ENCODE measurements at places on chromosomes 16 and 17.
A peak's percentile ranks its signal among the peaks of the same experiment; 100 is the strongest.

- peak; percentile 90 for DNase-seq
These were observed 761 bp upstream of the NBR1 start for GRCh38 chr17:43170140-43170765.

GRCh38 chr16:5016967-5017677, 16.6 kb downstream of the NAGPA start:
- DNase-seq: no peak

DNA sequence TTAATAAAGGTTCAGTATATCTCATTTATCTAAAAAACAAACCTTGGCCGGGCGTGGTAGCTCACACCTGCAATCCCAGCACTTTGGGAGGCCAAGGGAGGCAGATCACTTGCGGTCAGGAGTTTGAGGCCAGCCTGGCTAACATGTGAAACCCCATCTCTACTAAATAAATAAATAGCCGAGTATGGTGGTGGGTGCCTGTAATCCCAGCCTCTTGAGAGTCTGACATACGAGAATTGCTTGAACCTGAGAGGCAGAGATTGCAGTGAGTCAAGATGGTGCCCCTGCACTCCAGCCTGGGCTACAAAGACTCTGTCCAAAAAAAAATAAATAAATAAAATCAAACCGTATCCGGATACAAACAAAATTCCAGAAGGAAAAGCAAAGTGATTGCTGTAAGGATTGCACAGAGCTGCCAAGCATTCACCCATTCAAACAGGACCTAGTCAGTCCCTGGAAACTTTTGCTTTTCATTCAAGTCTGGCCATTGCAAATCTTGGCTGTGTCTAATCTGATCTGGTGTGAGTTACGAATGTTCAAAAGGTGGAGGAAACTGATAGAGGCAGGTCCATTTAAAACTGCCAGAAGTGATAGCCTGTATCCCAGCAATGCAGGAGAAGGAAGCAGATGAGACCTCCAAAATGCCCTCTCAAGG, 102.5 kb upstream of the CLEC3A start:
- DNase-seq: no peak

DNA sequence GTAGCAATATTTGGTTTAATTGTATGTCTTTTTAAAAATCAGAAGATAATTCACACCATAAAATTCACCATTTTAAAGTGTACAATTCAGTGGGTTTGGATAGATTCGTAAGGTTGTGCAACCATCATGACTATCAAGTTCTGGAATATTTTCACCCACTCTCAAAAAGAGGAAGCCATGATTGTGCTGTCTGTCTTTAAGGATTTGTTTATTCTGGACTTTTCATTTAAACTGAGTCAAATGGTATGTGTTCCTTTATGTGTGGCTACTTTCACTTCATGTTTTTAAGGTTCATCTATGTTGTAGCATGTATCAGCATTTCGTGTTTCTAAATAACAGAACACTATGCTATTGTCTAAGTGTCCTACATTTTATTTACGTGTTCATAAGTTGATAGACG, 68.1 kb upstream of the CPHXL start:
- DNase-seq: no peak

GRCh38 chr17:81481073-81481799, 31.4 kb downstream of the ACTG1 start:
- no peak for DNase-seq

GRCh38 chr16:77794586-77794985, 6.2 kb downstream of the VAT1L start:
- no peak for DNase-seq

DNA sequence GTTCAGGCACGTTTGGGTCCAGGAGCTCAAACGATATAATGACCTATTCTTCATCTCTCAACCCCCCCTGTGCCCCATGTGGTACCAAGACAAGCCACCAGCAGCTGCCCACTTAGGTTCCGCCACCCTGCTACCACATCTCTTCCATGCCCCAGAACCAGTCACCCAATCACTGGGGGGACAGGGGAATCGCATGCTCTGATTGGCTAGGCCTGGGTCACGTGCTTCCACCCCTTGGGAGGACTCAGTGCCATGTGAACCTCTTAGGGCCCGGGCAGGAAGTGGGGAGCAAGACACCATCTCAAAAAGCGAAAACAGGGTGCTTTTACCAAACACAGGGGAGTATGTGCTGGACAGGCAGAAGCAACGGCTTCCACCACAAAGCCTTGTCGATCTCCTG, 91.3 kb downstream of the KATNIP start:
- no peak for DNase-seq

DNA sequence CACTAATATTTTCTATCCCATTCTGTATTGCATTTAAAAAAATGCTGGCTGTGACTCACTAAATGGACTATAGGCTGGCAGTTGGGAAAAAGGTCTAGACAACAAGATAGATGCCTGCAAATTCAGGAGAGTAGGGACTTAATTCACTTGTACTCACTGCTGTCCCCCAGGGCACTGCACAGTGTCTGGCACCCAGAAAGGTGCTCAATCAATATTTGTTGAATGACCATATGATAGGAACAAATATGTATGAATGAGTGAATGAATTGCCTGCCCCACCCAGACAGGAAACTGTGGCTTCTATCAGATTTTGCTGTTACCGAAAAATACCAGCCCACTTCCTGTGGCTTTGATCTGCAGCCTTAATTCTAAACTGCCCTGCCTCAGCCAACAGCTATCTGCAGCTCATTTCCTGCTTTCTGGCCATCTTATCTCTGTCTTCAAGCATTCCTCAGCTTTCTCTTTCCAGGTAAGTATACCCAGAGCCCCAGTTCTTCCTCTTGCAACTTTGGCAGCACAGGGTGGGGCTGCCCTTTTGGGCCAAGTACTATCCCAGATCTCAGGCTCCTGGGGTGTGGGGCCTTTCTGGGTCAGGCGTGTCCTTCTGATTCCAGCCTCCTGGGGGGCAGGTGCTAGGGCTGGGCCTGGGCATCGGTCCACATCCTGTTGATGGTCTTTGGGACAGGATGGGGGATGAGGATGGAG, 15.3 kb upstream of the TNS4 start:
- no peak for DNase-seq

DNA sequence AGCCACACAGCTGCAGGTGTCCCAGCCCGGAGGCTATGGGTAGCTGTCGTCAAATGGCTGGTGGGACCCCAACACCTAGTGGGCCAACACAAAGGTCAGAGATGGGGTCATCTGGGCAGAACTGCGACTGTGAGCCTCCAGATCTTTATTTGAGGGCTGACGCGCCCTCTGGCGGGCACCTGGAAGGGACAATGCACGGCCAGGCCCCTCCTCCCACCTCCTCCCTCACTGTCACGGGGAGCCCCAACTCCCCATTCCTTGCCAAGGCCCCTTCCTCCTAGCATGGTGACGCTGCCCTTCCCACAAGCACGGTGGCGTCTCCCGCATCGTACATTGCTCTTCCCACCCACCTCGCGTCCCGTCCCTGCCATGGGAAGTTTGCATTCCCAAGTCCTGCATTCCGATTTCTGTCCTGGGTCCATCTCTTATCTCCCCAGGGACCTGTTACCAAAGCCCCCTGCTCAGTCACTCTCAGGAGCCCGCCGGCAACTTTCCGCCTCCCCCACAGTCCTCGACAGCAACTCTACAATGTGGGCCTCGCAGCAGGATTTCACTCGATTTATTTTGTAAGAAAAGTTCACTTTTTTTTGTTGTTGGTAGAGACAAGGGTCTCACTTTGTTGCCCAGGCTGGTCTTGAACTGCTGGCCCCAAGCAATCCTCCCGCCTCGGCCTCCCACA, 1.0 kb downstream of the TLE7 start:
- DNase-seq: no peak

DNA sequence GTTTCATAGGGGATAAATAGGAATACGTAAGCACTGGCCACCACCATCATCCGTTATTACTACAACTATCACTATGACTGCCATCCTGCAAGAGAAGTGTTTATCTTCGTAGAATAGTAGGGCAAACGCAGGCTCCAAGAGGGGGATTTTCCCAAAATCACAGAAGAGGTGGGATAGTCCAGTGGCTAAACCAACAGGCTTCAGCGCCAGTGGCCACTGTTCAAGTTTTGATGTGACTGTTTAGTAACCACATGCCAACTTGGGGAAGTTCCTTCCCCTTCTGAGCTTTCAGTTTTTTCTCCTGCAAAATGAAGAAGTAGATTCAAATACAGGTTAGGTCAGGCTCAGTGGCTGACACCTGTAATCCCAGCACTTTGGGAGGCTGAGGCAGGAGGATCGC, 60.7 kb upstream of the GRIN2A start:
- DNase-seq: no peak

- no peak for DNase-seq
These were observed 107.3 kb downstream of the MSI2 start for GRCh38 chr17:57363580-57363979.

DNA sequence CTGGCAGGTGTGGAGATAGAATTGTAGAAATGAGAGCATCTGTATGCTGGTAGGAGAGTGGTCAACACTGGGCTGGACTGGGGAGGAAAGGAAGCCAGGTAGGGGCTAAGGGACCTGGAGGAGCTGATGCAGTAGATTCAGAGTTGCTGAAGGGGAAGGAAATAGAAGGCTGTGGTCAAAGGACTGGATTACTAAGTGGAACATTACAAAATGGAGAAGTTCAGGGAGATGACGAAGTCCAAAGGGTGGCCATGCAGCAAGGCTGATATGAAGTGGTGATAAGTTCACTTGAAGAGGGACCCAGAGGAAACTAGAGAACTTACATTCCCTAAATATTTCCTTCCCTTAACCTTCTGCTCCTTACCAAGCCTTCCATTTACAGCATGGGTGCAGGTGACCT, 8.6 kb upstream of the CCL2 start:
- no peak for DNase-seq

DNA sequence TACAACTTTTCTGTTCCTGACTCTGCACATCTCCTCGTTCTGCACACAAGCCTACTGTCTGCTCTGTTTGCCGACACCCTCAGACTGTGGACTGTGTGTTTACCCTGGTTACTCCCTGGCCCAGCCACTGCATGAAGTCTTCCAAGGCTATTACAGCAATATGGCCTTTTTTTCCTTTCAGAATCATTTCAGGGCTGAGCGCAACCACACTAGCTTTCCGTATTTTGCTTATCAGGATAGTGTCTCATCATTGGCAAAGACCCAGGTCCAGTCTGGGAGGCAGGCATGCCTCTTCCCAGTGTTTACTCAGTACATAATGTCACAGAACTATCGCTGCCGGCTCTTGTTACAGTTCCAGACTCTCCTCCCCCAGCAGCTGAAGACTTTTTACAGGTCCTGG, 10.1 kb downstream of the DNAH9 start:
- DNase-seq: peak; percentile 92

GRCh38 chr17:17087424-17088015, 45.3 kb downstream of the MPRIP start:
- no peak for DNase-seq

DNA sequence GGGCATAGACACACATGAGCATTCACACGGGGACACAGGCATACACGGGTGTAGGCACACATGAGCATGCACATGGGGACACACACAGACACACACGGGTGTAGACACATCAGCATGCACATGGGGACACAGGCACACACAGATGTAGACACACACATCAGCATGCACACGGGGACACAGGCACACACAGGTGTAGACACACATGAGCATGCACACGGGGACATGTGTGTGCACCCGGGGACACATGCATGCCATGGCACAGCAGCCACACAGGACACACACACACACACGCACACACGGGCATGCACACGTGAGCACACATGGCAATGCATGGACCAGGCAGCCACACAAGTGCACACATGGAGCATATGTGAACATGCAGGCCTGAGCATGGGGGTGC, 5.2 kb upstream of the DCXR start:
- DNase-seq: no peak

GRCh38 chr17:81427173-81428120, 32.2 kb downstream of the BAHCC1 start:
- DNase-seq: no peak

- no peak for DNase-seq
These were observed 555 bp downstream of the HDAC5 start for GRCh38 chr17:44122816-44123355.

DNA sequence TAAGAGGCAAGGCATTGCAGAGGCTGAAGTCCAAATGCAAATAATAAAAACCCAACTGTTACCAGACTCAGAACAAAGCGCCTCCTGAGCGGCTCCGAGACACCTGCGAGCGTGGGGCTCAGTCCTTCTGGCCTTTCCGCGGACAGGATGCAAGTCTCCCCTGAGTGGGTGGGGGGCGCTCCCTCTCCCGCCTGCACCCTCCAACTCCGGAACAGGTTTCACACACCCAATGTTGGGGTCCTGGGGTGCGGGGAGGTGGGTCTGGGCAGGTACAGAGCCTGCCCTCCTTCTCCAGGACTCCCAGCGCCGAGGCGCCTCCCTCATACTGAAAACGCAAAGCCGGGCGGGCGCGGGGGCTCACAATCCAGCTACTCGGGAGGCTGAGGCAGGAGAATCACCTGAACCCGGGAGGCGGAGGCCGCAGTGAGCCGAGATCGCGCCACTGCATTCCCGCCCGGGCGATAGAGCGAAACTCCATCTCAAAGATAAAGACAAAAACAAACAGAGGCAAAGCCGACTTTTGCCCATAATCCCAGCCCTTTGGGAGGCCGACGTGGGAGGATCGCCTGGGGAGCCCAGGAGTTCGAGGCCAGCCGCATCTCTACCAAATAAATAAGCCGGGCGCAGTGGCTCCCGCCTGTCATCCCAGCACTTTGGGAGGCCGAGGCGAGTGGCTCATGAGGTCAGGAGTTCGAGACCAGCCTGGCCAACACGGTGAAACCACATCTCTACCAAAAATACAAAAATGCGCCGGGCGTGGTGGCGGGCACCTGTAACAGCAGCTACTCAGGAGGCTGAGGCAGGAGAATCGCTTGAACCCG, 893 bp downstream of the GINS2 start:
- DNase-seq: no peak

Data from LNCaP clone FGC (cell line).